Fibroblast of lung (primary cell): ENCODE measurements at places on chromosomes 5 and 9. TPM values are rescaled to one million over a fixed set of nuclear protein-coding genes. Genes with fewer than 3 reads are reported as not detected.

The EGFLAM gene
- 0.33 and 3.6 TPM in 2 replicates for total RNA-seq

The MACROH2A1 gene
- total RNA-seq = 154 and 191 TPM in 2 replicates

The PHYKPL gene
- 28.8 and 44.8 TPM in 2 replicates for total RNA-seq

The EPB41L4A gene
- total RNA-seq = 0.50 and 0.51 TPM in 2 replicates

The NTRK2 gene
- total RNA-seq = 0.26 and 0.66 TPM in 2 replicates

The F12 gene
- under 0.01 and 0.50 TPM in 2 replicates for total RNA-seq

The PTGER4 gene
- total RNA-seq = 3.3 and 5.4 TPM in 2 replicates

The RASGRF2 gene
- 12.1 and 19.5 TPM in 2 replicates for total RNA-seq

The OLFM1 gene
- total RNA-seq = 2.0 and 2.3 TPM in 2 replicates

The PELO gene
- 31.1 and 45.2 TPM in 2 replicates for total RNA-seq

The DIRAS2 gene
- total RNA-seq = 0.26 and 0.66 TPM in 2 replicates
